ENCODE measurements at places on chromosomes 5 and 9.

DNA sequence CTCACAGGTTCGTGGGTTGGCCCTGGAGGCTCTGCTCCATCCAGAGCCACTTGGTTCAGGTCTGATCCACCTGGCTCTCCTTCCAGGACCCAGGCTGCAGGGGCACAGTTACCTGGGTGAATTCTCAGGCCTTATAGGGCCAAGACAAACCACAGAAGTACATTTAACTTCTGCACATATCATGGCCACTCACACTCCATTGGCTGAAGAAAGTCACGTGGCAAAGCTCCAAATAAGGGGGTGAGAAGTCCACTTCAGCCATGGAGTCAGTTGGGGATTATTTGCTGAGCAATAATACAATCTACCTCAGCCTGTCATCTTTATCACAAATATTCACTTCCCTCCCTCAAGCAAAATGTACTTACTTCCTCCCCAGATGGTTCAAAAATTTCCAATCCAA, 83.6 kb downstream of the MACROH2A1 start:
- no peak for DNase-seq

- DNase-seq: no peak
Observed at GRCh38 chr5:87403409-87403808, 9.3 kb downstream of the CCNH start.

GRCh38 chr5:72107131-72107900, at the start of gene MAP1B:
Gene MAP1B (plus strand): TSS chr5:72107475. CDS start chr5:72107532, 57 bp downstream.
- DNase-seq: no peak

GRCh38 chr9:124478354-124478753, 28.1 kb downstream of the ADGRD2 start:
- DNase-seq: no peak
